ENCODE measurements at places on chromosomes 11 and 22. TPM values are rescaled to one million over a fixed set of nuclear protein-coding genes. Genes with fewer than 3 reads are reported as not detected.

The IRAG1 gene
- 10.3 TPM for total RNA-seq

The ASPHD2 gene
- total RNA-seq = 2.0 TPM

The NTM gene
- total RNA-seq = 5.5 TPM

The HOATZ gene
- not detected for total RNA-seq

The MYOD1 gene
- not detected for total RNA-seq

The MPZL3 gene
- 2.4 TPM for total RNA-seq

The DENND6B gene
- total RNA-seq = 2.4 TPM

The SULT4A1 gene
- 0.25 TPM for total RNA-seq

The KMT2A gene
- total RNA-seq = 59.9 TPM

The LUZP2 gene
- total RNA-seq = not detected

The SYT13 gene
- total RNA-seq = not detected

The XPNPEP3 gene
- 11.1 TPM for total RNA-seq

The MS4A3 gene
- not detected for total RNA-seq

The VWA5A gene
- 13.5 TPM for total RNA-seq

The GGTLC3 gene
- not detected for total RNA-seq

The DCDC1 gene
- 1.7 TPM for total RNA-seq

The MOGAT2 gene
- not detected for total RNA-seq

The MCAM gene
- total RNA-seq = 1,211 TPM

The KDM4D gene
- total RNA-seq = 0.24 TPM

The JAML gene
- total RNA-seq = 35.9 TPM

The NXPE2 gene
- not detected for total RNA-seq

The TSGA10IP gene
- not detected for total RNA-seq

The MMP1 gene
- not detected for total RNA-seq

The SLC22A6 gene
- total RNA-seq = not detected

The TEX54 gene
- total RNA-seq = not detected

The PRAME gene
- total RNA-seq = not detected

The KIRREL3 gene
- not detected for total RNA-seq

The MS4A1 gene
- total RNA-seq = 4.5 TPM

The PLAAT5 gene
- 22.8 TPM for total RNA-seq

The UCP3 gene
- 0.84 TPM for total RNA-seq

The CDC42EP2 gene
- total RNA-seq = 62.7 TPM

The TRIM5 gene
- total RNA-seq = 19.0 TPM

The UBQLNL gene
- 1.7 TPM for total RNA-seq

The RPS6KA4 gene
- total RNA-seq = 15.7 TPM

The SYT8 gene
- not detected for total RNA-seq

The FZD4 gene
- 220 TPM for total RNA-seq

The APLNR gene
- total RNA-seq = 11.2 TPM

The OR8G1 gene
- not detected for total RNA-seq

The SCN3B gene
- total RNA-seq = 2.6 TPM

The MIOX gene
- total RNA-seq = not detected

The CBLIF gene
- total RNA-seq = not detected

The ANO5 gene
- total RNA-seq = 3.0 TPM

The MAPK8IP2 gene
- total RNA-seq = 1.6 TPM

The KCTD14 gene
- 8.3 TPM for total RNA-seq

The OR6T1 gene
- total RNA-seq = not detected

The OR2AG2 gene
- not detected for total RNA-seq

The NDUFC2 gene
- total RNA-seq = 83.1 TPM

The PRR14L gene
- total RNA-seq = 31.0 TPM

The CYTH4 gene
- total RNA-seq = 17.4 TPM

The P2RX3 gene
- not detected for total RNA-seq
